ENCODE measurements at places on chromosomes 11 and 22. TPM values are rescaled to one million over a fixed set of nuclear protein-coding genes. Genes with fewer than 3 reads are reported as not detected.

SELENOM gene
- 51.3 TPM for total RNA-seq

SCUBE2 gene
- total RNA-seq: 8.4 TPM

MPPED2 gene
- 0.20 TPM for total RNA-seq

VWCE gene
- 10.5 TPM for total RNA-seq

RAB36 gene
- 8.4 TPM for total RNA-seq

SYT8 gene
- total RNA-seq: 31.3 TPM

DNAJB7 gene
- not detected for total RNA-seq

GSTP1 gene
- 1,153 TPM for total RNA-seq

SLC7A4 gene
- 1.4 TPM for total RNA-seq

AMPD3 gene
- 5.4 TPM for total RNA-seq

OR5M10 gene
- not detected for total RNA-seq

IRAG1 gene
- 16.3 TPM for total RNA-seq

SLC25A1 gene
- 76.7 TPM for total RNA-seq

C22orf31 gene
- total RNA-seq: not detected

SPI1 gene
- total RNA-seq: 265 TPM

KCNJ1 gene
- total RNA-seq: not detected

SESN3 gene
- 48.8 TPM for total RNA-seq

KCNJ11 gene
- 5.8 TPM for total RNA-seq

CADM1 gene
- total RNA-seq: 156 TPM

ARFIP2 gene
- 42.1 TPM for total RNA-seq

ABCG4 gene
- total RNA-seq: 0.78 TPM

PHOX2A gene
- total RNA-seq: not detected

SOX6 gene
- total RNA-seq: 6.1 TPM

GPHA2 gene
- not detected for total RNA-seq

IL17REL gene
- not detected for total RNA-seq

ESAM gene
- 177 TPM for total RNA-seq

EFEMP2 gene
- 72.4 TPM for total RNA-seq

PTPN5 gene
- 0.31 TPM for total RNA-seq

IGSF9B gene
- total RNA-seq: 13.6 TPM

SLC22A6 gene
- not detected for total RNA-seq

OR4D5 gene
- total RNA-seq: not detected

CCDC81 gene
- total RNA-seq: 1.2 TPM

GLYAT gene
- total RNA-seq: not detected

CYB561A3 gene
- 30.3 TPM for total RNA-seq

MFNG gene
- total RNA-seq: 44.0 TPM

OSBP2 gene
- 4.5 TPM for total RNA-seq

ZDHHC5 gene
- total RNA-seq: 54.5 TPM

RASGRP2 gene
- total RNA-seq: 29.8 TPM

OR56B1 gene
- 0.30 TPM for total RNA-seq

SYCE3 gene
- total RNA-seq: not detected

KBTBD3 gene
- total RNA-seq: 2.9 TPM

PVALB gene
- not detected for total RNA-seq
